ENCODE measurements at places on chromosomes 2 and 18.
A peak's percentile ranks its signal among the peaks of the same experiment; 100 is the strongest.

DNA sequence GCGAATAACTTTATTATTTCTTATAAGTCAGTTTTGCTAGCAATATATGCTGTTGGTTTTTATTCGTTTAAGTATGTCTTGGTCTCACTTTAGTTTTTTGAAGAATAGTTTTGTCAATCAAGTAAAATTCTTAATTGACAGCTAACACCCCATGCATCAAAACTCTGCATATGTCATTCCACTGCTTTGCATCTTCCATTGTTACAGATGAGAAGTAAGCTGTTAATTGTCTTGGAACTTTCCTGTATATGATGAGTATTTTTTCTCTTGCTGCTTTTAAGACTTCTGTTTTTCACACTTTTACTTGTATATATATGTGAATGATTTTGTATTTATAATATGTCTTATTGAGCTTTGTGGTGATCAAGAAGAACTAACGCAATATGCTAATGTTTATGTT, 1048.4 kb downstream of the CNTNAP5 start:
- DNase-seq: no peak

DNA sequence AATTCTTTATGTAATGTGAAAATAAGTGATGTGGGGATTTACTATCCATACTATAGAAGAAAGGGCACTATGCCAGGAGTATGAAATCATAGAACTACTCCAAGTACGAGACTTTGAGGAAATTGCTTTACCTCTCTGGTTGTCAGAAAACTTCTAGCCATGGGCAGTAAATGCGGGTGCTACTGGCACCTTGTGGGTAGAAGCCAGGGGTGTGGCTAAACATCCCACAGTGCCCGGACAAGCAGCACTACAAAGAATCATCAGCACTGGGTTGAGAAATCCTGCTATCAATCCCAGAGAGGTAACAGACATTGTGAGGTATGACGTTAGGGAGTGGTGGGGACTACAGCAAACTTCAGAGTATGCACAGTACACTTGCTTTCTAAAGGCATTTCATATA, 453.5 kb upstream of the TNP1 start:
- DNase-seq: no peak

GRCh38 chr2:28586867-28587266, 91.0 kb downstream of the PLB1 start:
- DNase-seq: peak; percentile 43

GRCh38 chr2:127464470-127465257, 46.4 kb downstream of the PROC start:
- no peak for DNase-seq

DNA sequence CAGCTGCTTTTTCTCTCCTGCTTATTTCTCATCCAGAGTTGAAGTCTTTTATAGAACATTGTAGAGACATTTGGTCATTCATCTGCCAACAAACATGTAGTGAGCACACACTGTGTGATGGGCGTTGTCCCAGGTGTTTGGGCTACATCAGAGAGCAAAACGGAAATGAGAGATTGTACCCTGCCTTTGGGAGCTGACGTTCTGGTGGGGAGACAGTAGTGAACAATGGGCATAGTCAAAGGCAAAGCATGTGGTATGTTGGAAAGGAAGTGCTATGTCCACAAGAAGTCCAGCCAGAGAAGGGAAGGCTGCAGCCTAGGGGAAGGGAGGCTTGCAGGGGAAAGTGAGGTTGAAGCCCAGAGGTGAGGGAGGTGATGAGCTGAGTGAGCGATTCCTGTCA, 78.1 kb downstream of the PIEZO2 start:
- no peak for DNase-seq

DNA sequence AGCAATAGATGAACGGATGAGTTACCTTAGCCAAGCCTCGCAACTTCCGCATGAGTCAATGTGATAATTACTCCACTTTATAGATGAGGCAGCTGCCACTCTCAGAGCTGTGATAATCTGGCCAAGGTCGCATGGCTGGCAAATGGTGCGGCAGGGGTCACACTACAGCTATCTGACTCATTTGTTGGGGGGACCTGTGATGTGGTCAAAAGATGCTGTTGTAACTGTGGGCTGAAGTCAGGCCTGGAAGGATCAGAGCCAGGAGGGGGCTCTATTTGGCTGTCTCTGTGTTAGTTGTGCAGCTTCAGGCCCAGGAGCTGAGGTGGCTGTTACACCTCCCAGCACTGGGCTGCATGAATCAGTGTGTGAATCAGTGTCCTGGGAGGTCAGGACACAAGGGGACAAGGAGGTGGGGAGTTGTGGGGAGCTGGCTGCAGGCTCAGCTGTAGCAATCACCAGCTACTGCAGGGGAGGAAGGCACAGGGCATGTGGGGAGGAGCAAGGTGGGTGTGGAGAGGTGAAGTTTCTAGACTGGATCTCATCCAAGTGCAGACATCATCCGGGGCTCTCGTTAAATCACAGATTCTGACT, 33.1 kb downstream of the NGEF start:
- DNase-seq: no peak

DNA sequence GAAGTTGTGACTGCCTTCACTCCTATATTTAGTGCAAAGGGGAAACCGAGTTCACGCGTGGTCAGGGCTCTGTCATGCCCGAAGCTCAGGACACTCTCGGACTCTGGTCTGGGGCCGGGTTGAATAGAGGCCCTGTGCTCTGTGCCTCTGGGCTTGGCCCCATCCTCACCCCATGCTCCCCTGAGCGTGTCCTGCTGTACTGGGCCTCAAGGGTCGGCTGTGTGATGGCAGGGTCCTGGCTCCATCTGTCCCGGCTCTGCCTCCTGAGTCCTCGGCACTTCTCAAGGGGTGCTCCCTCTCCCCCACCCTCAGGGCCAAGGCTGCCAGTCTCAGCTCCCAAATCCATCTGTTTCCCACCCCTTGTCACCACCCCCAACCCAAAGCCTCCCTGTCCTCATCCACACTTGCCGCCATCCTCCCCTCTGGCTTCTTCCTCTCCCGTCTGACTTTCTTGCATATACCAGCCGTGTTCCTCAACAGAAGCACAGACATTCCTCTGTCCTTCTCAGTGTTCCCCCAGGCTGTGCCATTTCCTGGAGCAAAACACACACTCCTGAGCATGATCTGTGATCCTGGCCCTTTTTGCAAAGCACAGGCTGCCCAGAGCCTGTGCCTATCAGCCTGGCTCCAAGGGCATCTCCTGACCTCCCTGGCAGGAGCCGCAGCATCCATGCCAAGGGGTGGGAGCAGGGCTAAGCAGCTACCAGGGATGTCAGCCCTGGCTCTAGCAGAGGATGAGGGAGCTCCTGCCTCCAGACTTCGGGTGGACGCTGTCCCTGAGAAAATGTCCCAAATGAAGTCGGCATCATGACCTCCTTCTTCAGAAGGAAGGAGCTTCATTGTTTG, 64.2 kb upstream of the OTOS start:
- DNase-seq: no peak

GRCh38 chr18:79986726-79987125, 1.6 kb downstream of the TXNL4A start:
- no peak for DNase-seq

DNA sequence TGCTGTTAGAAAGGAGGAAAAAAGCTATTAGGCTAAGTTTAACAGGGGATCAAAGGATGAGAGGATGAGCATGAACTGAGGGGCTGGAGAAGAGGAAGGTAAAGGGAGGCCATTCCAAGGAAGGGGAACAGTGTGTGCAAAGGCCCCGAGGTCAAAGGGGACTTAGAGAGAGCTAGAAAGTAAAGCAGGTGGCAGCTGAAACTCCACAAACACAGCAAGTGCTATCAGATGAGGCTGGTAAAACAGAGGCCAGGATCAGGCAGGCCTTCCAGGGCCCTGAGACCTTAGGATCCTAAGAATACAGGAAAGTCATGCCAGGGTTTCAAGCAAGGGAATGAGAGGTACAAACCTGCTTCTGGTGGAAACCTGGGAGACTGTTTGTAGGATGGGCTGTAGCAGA, 5.8 kb downstream of the HDAC4 start:
- no peak for DNase-seq

- DNase-seq: no peak
Observed at GRCh38 chr18:64115881-64116280, 33.0 kb downstream of the LINC00305 start.

DNA sequence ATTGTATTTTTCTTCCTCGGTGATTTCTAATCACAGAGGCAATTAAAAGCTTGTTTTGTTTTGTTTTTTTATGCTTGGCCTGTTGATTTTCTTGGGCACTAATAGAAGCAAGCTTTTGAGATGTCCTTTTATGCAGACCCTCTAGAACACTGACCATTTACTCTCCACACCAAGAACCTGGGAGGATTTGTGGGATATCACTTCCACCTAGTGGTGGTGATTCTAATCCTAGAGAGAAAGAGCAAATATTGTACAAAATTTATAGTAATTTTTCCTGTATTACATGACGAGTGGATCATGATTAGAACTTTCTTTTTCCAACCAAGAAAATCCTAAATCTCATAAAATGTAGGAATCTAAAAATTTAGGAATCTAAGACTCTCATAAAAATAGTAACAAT, 23.4 kb downstream of the NEMP2 start:
- no peak for DNase-seq

DNA sequence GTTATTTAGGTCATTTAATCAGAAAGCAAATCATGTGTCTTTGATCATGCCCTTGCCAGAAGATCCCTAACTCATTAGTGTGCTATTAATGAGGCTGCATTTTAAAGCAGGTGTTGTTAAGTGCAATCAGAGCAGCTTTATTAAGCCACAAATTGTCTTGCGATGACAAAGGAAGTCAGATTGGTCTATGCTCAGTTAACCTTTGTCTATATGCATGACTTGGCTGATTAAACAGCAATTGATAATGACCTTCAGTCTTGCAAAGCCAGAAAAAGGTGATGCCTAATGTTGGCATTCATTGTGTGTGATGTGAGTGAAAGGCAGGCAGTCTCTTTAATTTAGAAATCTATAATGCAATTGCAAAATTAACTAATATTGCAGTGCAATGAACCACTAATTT, 166.9 kb downstream of the RND3 start:
- DNase-seq: no peak

GRCh38 chr2:156340377-156340776, 7.9 kb upstream of the NR4A2 start:
- DNase-seq: no peak

- no peak for DNase-seq
Observed at GRCh38 chr2:23096906-23097602, 287.9 kb upstream of the KLHL29 start.

- no peak for DNase-seq
Observed at GRCh38 chr18:76113101-76113500, 381.9 kb downstream of the ZNF516 start.

GRCh38 chr2:8322634-8323033, 359.2 kb upstream of the ID2 start:
- DNase-seq: no peak

- peak; percentile 88 for DNase-seq
Observed at GRCh38 chr2:156341452-156342253, 9.1 kb upstream of the NR4A2 start.

GRCh38 chr2:88400037-88400767, 52.3 kb downstream of the FOXI3 start:
- DNase-seq: no peak

GRCh38 chr2:106044021-106044420, 150.1 kb downstream of the UXS1 start:
- DNase-seq: no peak

DNA sequence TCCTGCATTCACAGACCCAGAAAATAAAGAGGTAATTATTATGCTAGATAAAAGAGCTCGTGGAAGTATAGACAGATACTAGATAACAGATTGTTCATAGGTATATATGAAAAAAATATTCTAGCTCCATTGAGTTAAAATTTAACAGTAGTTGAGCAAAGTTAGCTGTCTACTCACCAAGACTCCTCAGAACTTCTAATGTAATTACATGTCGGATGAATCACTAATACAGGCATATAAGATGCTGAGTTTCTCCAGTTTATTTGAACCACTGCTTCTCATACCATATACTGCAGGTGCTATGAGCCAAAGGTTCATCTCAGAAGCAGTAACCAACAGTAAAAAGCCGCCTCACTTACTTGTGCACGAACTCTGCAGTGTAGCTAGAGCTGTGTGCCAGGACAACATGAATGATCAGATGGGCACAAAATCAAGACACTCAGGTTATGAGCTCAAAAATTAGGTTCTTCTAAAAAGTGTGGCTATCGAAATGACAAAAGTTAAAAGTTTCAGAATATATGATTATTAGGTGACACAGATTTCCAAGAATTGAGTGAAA, 373.4 kb downstream of the NCKAP5 start:
- no peak for DNase-seq

DNA sequence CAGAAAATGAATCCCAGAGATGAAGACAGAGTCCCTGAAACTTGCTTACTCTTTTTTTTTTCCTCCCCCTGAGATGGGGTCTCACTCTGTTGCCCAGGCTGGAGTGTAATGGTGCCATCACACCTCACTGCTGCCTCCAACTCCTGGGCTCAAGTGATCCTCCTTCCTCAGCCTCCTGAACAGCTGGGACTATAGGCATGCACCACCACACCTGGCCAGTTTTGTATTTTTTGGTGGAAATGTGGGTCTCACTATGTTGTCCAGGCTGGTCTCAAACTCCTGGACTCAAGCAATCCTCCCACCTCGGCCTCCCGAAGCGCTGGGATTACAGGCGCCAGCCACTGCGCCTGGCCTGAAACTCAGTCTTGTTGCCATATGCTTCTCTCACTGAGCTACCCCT, 27.8 kb downstream of the IGFBP2 start:
- DNase-seq: no peak

GRCh38 chr2:206477296-206477695, 34.0 kb downstream of the ADAM23 start:
- DNase-seq: no peak

DNA sequence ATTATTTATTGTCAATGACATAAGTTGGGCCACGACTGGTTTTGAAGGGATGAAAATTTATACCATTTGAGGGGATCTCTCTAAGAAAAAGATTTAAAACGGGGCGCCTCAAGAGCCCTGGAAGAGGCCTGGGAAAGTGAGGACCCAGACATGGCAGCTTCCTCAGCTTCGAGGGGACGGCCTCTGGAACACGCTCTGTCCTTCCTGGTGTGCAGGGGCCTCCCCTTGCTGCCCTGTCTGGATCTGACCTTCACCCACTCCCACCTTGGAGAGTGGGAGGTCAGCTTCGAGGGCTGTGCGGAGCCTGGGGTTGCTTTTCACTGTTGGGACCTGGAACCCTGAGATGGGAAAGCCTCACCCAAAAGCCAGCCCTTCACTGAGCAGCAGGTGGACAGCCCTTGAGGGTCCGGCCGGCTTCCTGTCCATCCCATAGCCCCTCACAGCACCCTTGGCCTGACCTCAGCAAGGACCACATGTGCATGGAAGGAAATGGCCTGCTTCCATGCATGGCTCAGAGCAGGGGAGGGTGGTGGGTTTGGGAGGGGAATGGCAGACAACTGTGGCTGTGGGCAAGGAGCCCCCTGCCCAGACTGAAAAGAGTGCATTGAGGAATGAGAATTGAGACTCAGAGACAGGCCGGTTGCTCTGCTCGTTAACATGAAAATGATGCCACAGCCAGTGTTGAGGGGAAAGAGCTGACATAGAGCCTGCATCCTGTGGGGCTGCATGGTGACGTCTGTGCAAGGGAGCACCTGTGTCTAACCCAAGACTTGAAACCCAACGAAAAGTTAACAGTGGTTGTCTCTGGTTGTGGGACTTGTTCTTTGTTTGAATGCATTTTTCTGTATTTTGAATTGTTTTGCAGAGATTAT, 16.3 kb downstream of the FBLN7 start:
- DNase-seq: no peak

- DNase-seq: no peak
Observed at GRCh38 chr2:22902180-22902550, 482.8 kb upstream of the KLHL29 start.

GRCh38 chr2:24993406-24994145, 21.8 kb upstream of the DNAJC27 start:
- no peak for DNase-seq

GRCh38 chr18:62767321-62767720, 52.0 kb downstream of the PHLPP1 start:
- DNase-seq: no peak

GRCh38 chr2:72144274-72144631, 3.4 kb downstream of the CYP26B1 start:
- no peak for DNase-seq
